IMR-90 (cell line): ENCODE measurements at places on chromosomes 4 and X. TPM values are rescaled to one million over a fixed set of nuclear protein-coding genes. Genes with fewer than 3 reads are reported as not detected.

Gene SAGE1
- total RNA-seq, result not detected in 2 replicates

Gene SMIM10
- total RNA-seq, result 2.3 and 3.6 TPM in 2 replicates

Gene USP17L26
- not detected in 2 replicates for total RNA-seq

DNA sequence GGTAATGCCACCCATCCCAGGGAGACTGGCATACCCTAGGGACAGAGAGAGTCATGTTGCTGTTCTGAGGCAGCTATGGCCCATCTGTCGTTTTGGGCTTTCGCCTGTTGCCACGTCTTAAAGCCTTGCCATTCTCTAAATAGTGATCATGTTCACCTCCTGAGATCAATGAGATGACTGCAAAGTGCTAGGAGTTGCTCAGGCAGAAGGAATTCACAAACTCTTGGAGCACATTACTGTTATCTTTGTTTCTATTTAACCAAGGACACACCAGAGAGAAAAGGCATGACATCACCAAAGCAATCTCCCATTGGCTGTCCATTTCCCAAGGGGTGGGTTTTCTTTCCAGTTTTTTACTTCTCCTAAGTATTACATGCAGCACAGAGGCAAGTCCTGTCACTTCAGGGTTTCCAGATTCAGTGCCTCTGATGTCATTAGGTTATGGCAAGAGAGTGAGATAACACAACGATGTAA lies 37.1 kb upstream of the SETD7 start:
- H3K36me3 ChIP-seq, result no peaks in the 10 kb centered on the region
- H3K4me1 ChIP-seq, result peaks cover 18% of the 10 kb centered on the region
- peak; percentile 92 for DNase-seq
- no peak overlapping the region for H3K4me3 ChIP-seq
- no peaks in the 10 kb centered on the region for H3K27me3 ChIP-seq
- H3K27ac ChIP-seq, result peak overlapping the region; percentile 65

DNA sequence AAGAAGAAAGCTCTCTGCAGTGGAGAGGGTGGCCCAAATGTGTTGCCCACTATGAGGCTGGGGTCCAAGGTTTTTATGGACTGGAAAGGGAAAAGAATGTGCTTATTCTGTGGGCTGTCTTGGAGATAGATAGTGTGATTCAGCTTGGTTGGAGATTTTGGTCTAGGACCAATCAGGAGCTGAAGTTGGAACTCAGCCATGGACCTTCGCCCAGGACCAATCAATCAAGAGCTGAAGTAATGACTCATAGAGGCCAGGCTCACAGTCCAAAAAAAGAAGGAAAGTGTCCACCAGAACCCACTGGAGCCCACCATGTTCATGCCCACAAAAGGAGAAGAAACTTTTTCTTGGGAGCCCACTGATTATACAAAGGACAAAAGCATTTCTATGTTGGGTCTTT lies 369.5 kb downstream of the UBE2NL start:
- no peak for DNase-seq
- H3K36me3 ChIP-seq, result no peaks in the 10 kb centered on the region
- H3K4me3 ChIP-seq, result no peak overlapping the region
- H3K27me3 ChIP-seq, result no peaks in the 10 kb centered on the region

GRCh38 chr4:79292008-79292407 lies 33.9 kb downstream of the NAA11 start:
- no peak for DNase-seq
- no peak overlapping the region for H3K27ac ChIP-seq
- H3K36me3 ChIP-seq, result no peaks in the 10 kb centered on the region
- H3K4me3 ChIP-seq, result no peak overlapping the region
- no peaks in the 10 kb centered on the region for H3K27me3 ChIP-seq

- H3K27ac ChIP-seq, result no peak overlapping the region
- DNase-seq, result no peak
- H3K4me1 ChIP-seq, result no peaks in the 10 kb centered on the region
- no peaks in the 10 kb centered on the region for H3K27me3 ChIP-seq
- H3K36me3 ChIP-seq, result no peaks in the 10 kb centered on the region
- H3K4me3 ChIP-seq, result no peak overlapping the region
These were observed 35.4 kb upstream of the SPANXB1 start for GRCh38 chrX:140967036-140967435.

DNA sequence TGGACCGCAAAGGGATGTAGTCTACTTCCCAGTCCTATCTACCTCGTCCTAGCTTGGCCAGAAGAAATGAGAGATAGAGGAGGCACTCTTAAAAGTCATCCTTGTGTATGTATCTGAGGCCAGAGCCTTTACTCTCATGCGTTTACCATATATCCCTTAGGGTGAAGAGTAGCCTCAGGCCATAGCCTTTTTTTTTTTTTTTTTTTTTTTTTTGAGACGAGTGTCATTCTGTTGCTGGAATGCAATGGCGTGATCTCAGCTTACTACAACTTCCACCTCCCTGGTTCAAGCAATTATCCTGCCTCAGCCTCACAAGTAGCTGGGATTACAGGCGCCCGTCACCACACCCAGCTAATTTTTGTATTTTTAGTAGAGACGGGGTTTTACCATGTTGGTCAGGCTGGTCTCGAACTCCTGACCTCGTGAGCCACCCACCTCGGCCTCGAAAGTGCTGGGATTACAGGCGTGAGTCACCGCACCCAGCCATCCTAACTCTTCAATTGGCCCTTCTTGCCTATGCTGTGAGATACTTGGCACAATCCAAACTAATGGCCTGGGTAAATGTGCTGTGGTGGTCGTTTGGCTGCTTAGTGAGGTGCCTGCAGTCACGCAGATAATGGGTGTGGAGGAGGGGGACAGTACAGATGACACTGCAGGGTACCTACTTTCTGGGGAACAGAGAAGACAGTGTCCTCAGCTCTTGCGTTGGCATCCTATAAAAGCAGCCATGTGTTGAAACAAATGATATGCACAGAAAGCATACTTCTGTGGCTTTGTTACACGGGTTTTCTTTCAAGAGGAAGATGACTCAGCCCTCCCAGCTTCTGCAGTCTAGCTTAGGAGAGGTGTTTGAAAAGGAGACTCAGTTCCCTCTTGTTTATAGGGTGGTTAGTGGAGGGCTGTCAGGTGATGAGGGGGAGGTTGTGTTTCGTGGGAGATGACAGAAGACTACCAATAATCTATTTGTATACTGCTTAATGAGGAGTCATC lies 10.4 kb upstream of the DGAT2L6 start:
- no peaks in the 10 kb centered on the region; the same call in 1 of the 2 replicates for H3K27me3 ChIP-seq
- H3K4me3 ChIP-seq, result no peak overlapping the region
- H3K27ac ChIP-seq, result peak overlapping the region; percentile 80
- peaks cover 11% of the 10 kb centered on the region for H3K4me1 ChIP-seq
- peaks cover 4% of the 10 kb centered on the region; the same call in 1 of the 2 replicates for H3K36me3 ChIP-seq

DNA sequence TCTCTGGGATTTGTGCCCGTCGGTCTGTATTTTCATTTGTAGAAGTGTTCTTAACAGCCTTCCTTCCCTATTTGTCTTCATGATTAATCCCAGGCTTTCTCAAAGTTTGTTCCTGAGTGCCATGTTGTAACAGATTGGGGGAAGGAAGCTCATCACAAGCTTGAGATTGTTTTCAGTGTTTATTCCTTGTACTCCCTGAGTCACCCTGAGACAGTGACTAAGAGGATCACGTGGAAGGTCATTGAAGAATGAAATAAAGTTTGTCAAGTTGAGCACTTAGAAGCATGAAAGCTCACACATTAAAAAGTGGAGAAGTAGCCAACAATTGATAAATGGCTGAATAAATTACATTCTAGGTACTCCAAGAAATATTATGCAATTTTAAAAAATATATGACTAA lies 153.5 kb upstream of the FAM241A start:
- H3K4me1 ChIP-seq, result no peaks in the 10 kb centered on the region
- H3K27ac ChIP-seq, result no peak overlapping the region
- H3K27me3 ChIP-seq, result no peaks in the 10 kb centered on the region; the same call in 1 of the 2 replicates

DNA sequence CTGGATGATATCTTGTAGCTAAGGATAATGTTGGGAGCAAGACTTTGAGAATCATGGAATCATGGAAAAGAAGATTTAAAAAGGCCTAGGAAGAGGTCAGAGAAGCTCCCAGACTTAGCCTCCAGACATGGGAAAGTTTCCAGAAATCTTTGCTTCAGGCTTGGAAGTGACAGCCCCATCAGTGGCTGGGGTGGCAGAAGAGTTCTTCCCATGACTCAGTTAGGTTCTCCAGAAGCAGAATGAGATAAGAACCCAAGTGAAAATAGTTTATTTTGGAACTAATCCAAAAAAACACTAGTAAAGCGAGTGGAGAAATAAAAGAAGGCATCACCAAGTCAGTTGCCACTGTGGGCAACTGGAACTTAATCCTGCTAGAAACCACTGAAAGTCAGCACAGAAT lies 506.9 kb downstream of the MID1IP1 start:
- H3K27ac ChIP-seq, result no peak overlapping the region
- H3K4me3 ChIP-seq, result no peak overlapping the region
- no peaks in the 10 kb centered on the region for H3K4me1 ChIP-seq
- peaks cover 7% of the 10 kb centered on the region for H3K27me3 ChIP-seq
- no peak for DNase-seq

DNA sequence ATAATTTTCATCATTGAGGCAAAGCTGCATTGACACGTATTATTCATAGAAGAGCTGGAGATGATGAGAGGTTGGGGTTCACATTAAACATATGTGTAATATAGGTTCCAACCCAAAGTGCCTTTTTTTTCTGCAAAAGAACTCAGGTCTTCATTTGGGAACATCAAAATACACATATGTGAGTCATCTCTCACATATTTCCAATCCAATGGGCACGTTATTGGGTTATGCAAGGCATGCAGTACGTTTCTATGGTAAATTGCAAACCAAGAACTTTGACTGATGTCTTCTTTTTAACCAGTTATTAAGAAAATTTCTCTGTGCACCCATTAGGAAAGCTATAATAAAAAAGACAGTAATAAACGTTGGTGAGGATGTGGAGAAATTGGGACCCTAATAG lies 150.3 kb upstream of the FAM9B start:
- no peaks in the 10 kb centered on the region for H3K27me3 ChIP-seq
- H3K4me1 ChIP-seq, result no peaks in the 10 kb centered on the region
- no peak overlapping the region for H3K27ac ChIP-seq
- DNase-seq, result no peak

DNA sequence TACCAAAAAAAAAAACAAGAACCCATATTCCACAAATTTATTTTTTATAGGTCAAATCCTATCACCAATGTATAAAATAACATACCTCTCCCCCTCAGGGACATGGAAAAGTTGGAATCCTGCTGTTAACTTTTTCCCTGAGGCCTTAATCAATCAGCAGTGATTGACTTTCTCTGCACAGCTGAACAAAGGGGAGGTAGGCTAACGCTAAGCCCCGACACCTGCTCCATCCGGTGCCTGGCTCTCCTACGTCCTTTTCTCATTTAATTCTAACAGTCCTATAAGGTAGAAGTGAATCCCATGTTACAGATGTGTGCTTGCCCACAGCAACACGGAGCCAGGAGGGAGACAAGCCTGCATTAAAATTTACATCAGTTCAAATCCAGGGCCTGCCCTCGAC lies 2.8 kb downstream of the CENPU start:
- H3K4me3 ChIP-seq, result no peak overlapping the region
- 0 out of 2 replicates have a peak, but pooled peaks cover 2% of the 10 kb centered on the region for H3K36me3 ChIP-seq
- no peak overlapping the region for H3K27ac ChIP-seq
- DNase-seq, result no peak

DNA sequence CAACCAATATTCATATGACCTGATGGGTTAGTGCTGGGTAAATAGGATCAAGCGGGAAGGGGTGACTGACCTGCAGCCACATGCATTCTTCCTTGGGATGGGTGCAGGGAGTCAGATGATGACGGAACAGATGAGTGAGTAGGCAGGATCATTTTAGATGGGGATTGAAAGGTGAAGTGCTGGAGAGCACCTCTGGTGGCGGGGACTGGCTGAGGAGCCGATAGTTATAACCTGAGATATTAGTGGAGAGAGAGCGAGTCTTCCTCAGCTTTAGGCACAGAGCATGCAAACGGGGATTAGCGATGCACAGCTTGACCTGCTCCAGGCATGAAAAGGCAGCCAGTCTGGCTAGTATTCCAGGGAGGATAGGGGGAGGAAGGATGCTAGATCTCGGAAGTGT lies 99.1 kb downstream of the AFF1 start:
- H3K27ac ChIP-seq, result no peak overlapping the region
- H3K4me3 ChIP-seq, result no peak overlapping the region
- H3K4me1 ChIP-seq, result peaks cover 31% of the 10 kb centered on the region
- DNase-seq, result no peak

GRCh38 chr4:78923464-78924312 lies 15.6 kb downstream of the PAQR3 start:
- no peak overlapping the region for H3K27ac ChIP-seq
- DNase-seq, result no peak
- no peaks in the 10 kb centered on the region for H3K27me3 ChIP-seq
- peaks cover 2% of the 10 kb centered on the region; the same call in 1 of the 2 replicates for H3K4me1 ChIP-seq
- no peak overlapping the region for H3K4me3 ChIP-seq

- DNase-seq, result peak; percentile 82
- H3K4me3 ChIP-seq, result no peak overlapping the region
- H3K36me3 ChIP-seq, result no peaks in the 10 kb centered on the region
- peaks cover 3% of the 10 kb centered on the region; the same call in 1 of the 2 replicates for H3K4me1 ChIP-seq
- no peak overlapping the region for H3K27ac ChIP-seq
These were observed 46.7 kb downstream of the ENPP6 start for GRCh38 chr4:184171011-184171410.

GRCh38 chr4:18077808-18078207 lies 56.3 kb upstream of the LCORL start:
- H3K27ac ChIP-seq, result no peak overlapping the region
- H3K4me1 ChIP-seq, result no peaks in the 10 kb centered on the region
- no peaks in the 10 kb centered on the region for H3K36me3 ChIP-seq
- no peaks in the 10 kb centered on the region for H3K27me3 ChIP-seq
- H3K4me3 ChIP-seq, result no peak overlapping the region
- DNase-seq, result no peak

DNA sequence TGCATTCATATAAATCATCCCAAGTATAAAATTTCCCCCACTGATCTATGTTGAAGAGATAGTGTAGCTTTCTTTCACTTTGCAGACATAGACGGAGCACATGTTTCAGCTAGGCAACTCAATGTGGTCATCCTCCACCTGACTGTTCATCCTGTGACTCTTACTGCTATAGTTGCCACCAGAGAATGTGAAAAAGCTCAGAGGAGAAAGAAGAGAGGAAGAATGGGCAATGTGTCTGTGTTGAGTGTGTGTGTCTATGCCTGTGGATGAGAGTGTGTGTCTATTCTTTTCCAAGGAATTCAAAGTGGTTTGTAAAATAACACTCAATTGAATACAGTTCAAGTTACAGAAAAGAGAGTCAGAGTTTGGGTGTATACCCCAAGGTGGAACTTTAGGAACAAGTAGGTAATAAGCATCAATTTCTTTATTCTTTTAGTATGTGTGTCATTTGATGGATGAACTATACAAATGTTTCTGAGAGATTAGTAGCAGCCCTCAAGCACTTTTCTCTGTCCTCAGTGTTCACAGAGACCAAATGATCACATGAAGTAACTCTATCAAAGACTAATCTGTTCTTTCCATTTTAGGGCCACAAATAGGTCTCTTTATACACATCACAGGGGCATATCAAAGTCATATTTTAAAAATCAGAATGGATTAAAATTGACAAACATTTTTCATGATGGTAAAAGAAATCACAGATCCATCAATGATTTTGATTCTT lies 2.3 kb downstream of the SNCA start:
- no peak overlapping the region for H3K27ac ChIP-seq
- no peaks in the 10 kb centered on the region for H3K36me3 ChIP-seq
- no peak overlapping the region for H3K4me3 ChIP-seq
- no peaks in the 10 kb centered on the region for H3K4me1 ChIP-seq
- H3K27me3 ChIP-seq, result peaks cover 21% of the 10 kb centered on the region

GRCh38 chr4:56102601-56103000 lies 153.9 kb downstream of the CEP135 start:
- no peak overlapping the region for H3K4me3 ChIP-seq
- H3K4me1 ChIP-seq, result no peaks in the 10 kb centered on the region
- H3K27ac ChIP-seq, result no peak overlapping the region
- no peaks in the 10 kb centered on the region for H3K36me3 ChIP-seq
- no peaks in the 10 kb centered on the region for H3K27me3 ChIP-seq
- DNase-seq, result no peak
